Activated T-helper 1 cell treated with anti-CD3 and anti-CD28 coated beads, Interleukin-12 subunit alpha, Interleukin-12 subunit beta, Interleukin-2, Interleukin-4 antibody, amounts not matched to agents 30 ng/mL and 10 ng/mL and 1 ng/mL, durations not matched to agents 14 hours and 24 hours and 36 hours (primary cell): ENCODE measurements at places on chromosomes 13 and 19.

DNA sequence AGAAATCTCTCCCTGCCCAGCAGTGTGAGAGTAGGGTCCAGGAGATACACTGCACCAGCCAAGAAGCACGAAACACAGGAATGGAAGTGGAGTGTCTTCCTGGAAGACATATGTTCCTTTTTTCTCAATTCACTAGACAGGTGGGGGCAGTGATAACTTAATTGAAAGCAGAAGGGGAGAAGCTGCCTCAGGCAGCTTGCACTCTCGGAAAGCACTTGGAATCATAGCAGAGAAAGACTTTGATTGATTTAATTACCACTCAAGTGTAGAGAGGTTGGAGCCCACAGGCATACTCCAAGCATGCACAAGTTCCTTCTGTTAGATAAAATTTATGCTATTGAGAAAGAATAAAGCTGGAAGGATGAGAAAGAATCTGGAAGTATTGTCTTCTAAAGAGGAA lies 249.4 kb downstream of the SLITRK6 start:
- H3K27ac ChIP-seq: no peak overlapping the region
- H3K36me3 ChIP-seq: no peaks in the 10 kb centered on the region
- DNase-seq: no peak
- H3K4me3 ChIP-seq: no peak overlapping the region
- no peaks in the 10 kb centered on the region for H3K4me1 ChIP-seq
- H3K27me3 ChIP-seq: no peaks in the 10 kb centered on the region

- H3K27me3 ChIP-seq: no peaks in the 10 kb centered on the region
- no peak for DNase-seq
- H3K4me1 ChIP-seq: peaks cover 25% of the 10 kb centered on the region
- no peak overlapping the region for H3K27ac ChIP-seq
These were observed 29.2 kb downstream of the COG6 start for GRCh38 chr13:39684531-39685137.

- DNase-seq: no peak
- H3K27ac ChIP-seq: no peak overlapping the region
- no peaks in the 10 kb centered on the region for H3K4me1 ChIP-seq
These were observed 8.1 kb downstream of the CEBPA start for GRCh38 chr19:33294058-33294798.

DNA sequence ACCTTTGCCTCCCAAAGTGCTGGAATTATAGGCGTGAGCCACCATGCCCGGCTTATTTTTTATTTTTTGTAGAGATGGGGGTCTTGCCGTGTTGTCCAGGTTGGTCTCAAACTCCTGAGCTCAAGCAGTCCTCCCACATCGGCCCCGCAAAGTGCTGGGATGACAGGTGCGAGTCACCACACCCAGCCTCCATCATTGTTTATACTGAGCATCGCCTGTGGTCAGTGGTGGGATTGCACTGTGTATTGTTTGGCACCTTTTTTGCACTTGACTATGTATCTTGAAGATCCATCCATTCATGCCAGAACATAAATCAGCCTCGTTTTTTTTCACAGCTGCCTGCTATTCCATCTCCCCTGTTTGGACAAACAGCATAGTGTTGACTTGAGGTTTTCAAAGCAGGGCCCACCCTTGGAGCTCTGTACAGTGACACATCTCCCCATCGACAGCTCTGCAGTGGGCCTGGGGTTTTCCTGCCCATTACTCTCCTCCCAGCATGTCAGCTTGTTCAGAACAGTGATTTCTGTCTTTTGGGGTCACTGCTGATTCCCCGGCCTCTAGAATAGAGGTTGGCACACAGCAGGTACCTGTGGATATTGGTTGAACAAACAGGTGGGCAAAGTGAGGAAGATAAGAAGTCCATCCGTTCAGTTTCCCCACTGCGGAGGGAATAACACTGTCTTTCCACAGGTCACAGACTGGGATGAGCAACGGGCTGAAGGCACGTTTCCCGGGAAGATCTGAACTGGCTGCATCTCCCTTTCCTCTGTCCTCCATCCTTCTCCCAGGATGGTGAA lies 8.2 kb upstream of the UPK1A start:
- DNase-seq: no peak
- H3K4me1 ChIP-seq: no peaks in the 10 kb centered on the region
- no peak overlapping the region for H3K4me3 ChIP-seq

DNA sequence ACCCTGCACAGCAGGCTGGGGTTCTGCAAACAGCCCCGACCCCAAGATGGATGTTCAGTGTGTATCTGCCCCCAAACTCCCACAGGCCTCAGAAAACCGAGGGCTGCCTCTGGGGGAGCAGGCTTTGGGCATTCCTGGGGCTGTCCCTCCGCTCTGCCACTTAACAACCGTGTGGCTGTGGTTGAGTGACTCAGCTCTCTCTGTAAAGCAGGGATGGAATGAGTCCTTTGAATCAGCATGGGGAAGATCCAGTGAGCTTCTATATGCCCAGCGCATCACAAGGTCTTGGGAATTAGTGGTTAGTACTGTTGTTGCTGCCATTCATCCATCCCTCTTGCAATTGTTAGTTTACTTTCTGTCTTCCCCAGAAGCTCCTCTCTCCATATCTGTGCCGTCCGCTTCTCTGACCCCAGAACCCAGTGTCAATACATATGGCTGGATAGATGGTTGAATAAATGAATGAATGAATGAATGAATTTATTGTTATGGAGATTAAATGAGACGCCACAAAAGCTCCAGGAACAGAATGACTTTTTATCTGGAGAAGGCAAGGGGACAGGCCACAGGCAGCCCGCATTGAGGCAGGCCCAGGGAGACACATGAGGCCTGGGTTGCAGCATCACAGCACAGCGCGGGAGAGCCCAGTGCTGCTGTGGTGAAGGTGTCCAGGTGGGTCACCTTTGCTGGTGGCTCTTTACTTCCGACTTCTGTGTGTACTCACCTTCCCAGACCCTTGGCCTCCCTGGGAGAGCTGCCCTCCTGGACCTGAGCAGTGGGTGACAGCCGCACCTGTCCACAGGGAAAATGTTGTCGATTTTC lies 89.2 kb downstream of the RGCC start:
- no peak overlapping the region for H3K4me3 ChIP-seq
- no peak for DNase-seq
- H3K27ac ChIP-seq: no peak overlapping the region
- peaks cover 2% of the 10 kb centered on the region for H3K27me3 ChIP-seq
- peaks cover 23% of the 10 kb centered on the region for H3K4me1 ChIP-seq
- H3K36me3 ChIP-seq: no peaks in the 10 kb centered on the region
